ENCODE measurements at places on chromosomes 3 and 15.

DNA sequence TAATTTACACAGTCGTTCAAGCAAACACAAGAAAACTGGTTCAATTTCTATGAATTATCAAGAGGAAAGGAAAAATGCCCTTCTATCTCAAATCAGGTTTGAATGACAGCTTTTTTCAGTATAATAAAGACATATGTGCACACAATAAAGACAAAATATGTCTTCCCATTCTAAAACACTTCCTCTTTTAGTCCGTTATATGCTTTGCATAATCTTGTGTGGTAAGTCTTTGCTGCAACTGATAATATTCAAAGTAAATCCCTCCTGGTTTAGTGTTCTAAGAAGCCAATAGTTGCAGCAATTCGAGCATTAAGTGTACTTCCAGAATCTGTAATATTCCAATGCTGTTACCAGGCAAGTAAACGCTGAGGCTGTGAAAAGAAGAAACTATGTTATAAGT, 43.7 kb upstream of the MAPKBP1 start:
- DNase-seq, result no peak

DNA sequence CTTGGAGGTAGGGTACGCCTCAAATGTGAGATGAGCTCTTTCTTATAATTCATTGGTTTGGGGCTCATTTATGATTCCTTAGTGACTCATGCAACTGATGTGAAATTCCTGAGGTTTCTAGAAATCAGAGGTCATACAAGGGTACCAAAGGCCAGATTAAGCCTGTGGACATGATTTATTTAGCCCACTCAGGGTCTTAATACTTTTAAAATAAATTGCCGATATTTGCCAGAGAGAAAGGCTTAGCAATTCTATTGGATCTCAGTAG, 289.0 kb downstream of the NEK10 start:
- no peak for DNase-seq

GRCh38 chr3:8548502-8549275, 47.1 kb downstream of the LMCD1 start:
- DNase-seq, result no peak

DNA sequence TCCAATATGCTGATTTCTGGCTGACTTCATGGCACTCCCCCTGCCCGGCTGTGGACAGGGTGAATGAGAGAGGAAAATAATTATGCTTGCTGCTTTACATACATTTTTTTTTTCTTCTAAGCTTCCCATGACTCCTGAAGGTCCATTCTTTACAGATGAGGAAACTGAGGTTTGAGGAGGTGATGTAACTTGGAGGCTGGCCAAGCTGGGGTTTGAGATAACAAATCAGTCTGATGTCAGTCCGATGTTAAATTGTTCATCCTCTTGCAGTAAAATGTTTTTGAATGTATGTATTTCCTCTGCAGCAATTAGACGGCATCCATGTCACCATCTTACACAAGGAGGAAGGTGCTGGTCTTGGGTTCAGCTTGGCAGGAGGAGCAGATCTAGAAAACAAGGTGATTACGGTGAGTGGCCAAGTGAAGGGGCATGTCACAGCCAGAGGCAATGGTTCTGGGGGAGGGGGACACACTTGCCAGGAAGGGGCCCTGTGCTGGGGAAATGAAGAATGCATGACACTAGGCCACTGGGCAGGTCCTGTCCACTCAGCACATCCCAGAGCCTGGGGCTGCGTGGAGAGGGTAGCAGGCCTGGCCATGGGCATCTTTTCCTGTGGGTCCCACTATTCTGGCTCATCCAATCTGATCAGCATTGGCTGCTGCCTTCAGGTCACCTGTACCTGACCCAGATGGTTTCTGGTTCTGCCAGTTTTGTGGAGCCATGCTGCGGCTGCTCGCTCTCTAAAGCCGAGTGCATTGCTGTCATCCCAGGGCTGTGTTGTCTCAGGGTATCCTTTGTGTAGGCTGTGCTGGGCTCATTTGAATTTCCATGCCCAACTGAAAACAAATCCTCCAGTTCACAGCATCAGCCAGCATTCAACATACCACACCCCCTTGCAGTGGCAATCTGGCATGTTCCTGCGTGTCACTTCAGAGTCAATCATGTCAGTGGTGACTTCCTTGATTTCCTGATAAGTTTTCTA, 20.4 kb downstream of the STARD5 start:
- DNase-seq, result no peak

GRCh38 chr15:72534523-72534922, 60.4 kb downstream of the ARIH1 start:
- DNase-seq, result peak; percentile 15

- DNase-seq, result no peak
These were observed 507 bp upstream of the JMJD7 start for GRCh38 chr15:41827290-41827879.

- DNase-seq, result no peak
These were observed 643 bp upstream of the LMCD1 start for GRCh38 chr3:8500989-8501370.

- no peak for DNase-seq
These were observed 46.8 kb upstream of the GATM start for GRCh38 chr15:45425135-45425534.

DNA sequence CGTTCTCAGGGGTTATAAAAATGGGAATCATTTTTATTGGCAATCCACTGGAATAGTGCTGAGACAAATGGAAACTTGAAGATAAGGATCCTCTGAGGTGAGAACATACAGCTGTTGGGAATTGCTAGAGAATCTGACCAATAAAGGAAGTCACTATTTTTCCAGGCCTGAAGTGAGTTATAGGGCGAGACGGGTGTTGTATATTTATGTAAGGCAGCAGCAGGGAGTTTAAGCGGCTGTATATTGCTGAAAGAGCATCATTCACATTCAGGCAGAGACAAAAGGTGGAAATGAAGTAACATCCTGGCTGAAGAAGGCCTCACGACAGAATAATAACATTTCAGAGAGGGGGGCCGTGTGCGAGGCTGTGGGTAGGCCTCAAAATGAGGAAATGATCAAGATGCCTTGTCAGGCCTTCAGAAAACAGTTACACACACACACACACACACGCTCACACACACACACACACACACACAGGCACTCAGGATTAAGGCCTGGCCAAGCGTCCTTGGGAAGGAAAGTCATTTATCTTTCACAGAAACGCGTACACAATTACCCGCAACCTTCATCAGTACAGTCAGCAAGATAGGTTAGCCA, 964.9 kb upstream of the NR2F2 start:
- DNase-seq, result no peak

- DNase-seq, result no peak
These were observed 691.3 kb downstream of the ZPLD1 start for GRCh38 chr3:103126115-103126514.

GRCh38 chr15:92495446-92495845, 101.8 kb downstream of the ST8SIA2 start:
- no peak for DNase-seq

Data from stimulated activated CD8-positive, alpha-beta memory T cell treated with anti-CD3 and anti-CD28 coated beads, Interleukin-7, amount 100 ng/mL, for 48 hours (primary cell).